ENCODE measurements at places on chromosomes 6 and 20.

DNA sequence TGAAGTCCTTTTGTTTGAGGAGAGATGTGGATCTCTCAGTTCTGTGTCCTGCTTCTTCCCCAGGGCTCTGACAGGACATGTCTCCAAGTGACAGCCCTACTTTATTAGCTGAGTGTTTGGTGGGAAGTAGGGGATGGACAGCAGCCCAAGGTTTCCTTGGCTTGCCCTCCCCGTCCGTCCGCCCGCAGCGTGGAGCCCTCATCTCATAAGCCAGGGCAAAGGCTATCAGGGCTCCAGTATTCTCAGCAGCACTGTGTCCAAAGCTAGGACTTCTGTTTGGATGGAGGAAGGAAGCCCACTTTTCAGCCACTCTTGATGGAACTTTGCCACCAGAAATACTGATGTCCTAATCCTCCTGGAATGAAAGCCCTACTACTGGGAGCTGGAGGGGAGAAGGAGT lies 13.6 kb downstream of the CDC5L start:
- no peak for DNase-seq

GRCh38 chr20:51185277-51185676 lies 162.4 kb upstream of the KCNG1 start:
- no peak for DNase-seq

DNA sequence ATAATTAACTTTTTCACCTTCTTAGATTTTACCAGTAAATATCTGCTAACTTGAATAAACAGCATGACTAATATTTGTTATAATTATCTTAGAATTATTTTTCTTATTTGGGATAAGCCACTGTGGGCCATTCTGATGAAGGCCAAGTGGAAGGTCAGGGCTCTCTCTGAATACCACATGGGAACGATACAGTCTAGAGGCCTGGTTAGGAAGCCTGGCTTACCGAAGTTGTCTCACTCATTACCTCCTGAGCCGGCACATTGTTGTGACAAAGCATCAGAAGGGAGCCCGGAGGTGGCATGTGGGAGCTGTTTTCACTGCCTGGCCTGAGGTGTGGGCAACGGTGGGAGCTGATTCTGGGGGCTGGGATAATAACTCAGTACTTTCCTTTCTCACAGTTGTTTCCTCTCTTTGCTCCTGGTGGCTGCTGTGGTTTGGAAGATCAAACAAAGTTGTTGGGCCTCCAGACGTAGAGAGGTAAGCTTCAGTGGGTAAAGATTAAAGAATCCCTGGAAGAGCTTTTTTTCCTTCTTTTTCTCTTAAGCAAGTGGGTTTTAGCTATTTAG lies 29.2 kb downstream of the GFRA4 start:
- DNase-seq, result no peak

DNA sequence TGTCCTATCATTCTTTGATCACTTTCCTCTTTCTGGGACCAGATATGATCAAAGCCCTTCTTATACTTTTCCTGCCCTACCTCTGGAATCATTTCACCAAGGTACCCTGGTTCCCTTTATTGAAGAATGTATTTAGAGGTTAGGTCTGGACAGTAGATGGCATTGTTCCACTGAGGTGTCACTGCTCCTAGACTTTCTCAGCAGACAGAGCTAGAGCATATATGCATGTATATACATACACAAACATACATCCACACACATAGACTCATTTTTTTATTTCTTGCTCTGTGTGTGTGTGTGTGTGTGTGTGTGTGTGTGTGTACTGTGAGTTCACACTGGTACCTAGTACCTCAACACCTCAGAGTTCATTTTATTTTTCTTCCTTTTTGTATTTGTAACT lies 40.9 kb downstream of the PTPRA start:
- DNase-seq, result no peak

- no peak for DNase-seq
These were observed 70.5 kb downstream of the SNAP25 start for GRCh38 chr20:10288954-10289646.

- DNase-seq, result no peak
These were observed 62.1 kb downstream of the WDR27 start for GRCh38 chr6:169639653-169640278.

GRCh38 chr6:151493804-151494234 lies at the start of gene CCDC170:
Gene CCDC170 (plus strand): TSS chr6:151494017. CDS start chr6:151494129, 112 bp downstream.
- DNase-seq, result no peak

DNA sequence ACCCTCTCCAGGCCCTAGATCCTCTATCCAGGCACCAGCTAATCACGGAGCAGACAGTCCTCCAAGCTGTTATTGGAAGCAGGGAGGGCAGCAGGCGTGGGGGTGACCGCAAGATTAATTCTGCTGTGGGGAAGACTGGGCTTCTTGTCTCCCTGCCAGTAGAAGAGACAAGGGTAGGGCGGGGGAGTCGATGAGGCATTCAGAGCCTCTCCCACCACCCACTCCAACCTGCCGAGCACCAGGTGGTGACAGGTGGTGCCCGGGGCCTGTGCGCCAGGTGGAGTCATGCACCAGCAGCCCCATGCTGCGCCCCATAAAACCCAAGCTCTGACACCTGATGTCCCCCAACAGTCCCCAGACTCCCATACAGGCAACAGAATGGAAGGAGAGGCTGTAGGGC lies 89.6 kb downstream of the CDH22 start:
- DNase-seq, result no peak

GRCh38 chr6:28907394-28907793 lies 16.4 kb downstream of the TRIM27 start:
- DNase-seq, result no peak

Measured in cortex of kidney (tissue), 1 donor.